Stimulated activated CD8-positive, alpha-beta memory T cell treated with anti-CD3 and anti-CD28 coated beads, Interleukin-7, amount 100 ng/mL, for 24 hours (primary cell): ENCODE measurements at places on chromosomes 16 and 17.

DNA sequence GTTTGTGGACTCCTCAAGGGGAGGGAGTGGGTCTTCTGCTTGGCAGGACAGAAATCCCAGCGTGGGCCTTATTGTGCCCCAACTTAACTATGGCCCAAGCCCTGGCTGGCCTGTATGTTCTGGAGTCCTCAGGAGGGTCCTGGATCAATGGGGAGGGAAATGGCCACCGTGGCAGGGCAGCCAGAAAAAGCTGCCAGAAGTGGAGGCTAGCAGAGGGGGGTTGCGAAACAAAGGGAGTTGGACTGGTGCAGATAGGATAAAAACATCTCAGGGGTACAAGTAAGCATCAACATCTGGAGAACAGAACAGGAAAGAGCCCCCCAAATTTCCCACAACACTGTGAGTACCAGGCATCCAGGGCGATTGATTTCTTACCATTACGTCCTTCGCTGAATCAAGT, 3.7 kb upstream of the CACNG1 start:
- no peak for DNase-seq

DNA sequence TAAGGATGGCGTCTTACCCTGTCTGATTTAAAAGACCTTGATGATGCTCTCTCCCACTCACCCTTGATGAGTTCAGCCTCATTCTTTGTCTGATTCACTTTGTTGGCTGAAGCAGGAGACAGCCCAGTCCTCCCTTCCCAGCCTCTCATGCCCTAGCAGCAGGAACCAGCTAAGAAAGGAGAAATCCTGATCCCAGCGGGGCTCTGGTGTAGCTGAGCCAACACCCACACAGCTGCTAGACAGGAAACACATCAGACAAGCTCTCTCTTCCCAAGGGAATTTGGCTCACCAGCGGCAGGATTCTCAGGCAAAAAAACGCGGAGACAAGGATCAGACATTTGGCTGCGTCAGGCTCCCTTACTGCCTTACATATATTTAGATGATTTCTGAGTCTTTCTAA, 211.5 kb downstream of the CDH11 start:
- no peak for DNase-seq

- no peak for DNase-seq
Measured at GRCh38 chr16:84561291-84561690, 56.6 kb downstream of the COTL1 start.

DNA sequence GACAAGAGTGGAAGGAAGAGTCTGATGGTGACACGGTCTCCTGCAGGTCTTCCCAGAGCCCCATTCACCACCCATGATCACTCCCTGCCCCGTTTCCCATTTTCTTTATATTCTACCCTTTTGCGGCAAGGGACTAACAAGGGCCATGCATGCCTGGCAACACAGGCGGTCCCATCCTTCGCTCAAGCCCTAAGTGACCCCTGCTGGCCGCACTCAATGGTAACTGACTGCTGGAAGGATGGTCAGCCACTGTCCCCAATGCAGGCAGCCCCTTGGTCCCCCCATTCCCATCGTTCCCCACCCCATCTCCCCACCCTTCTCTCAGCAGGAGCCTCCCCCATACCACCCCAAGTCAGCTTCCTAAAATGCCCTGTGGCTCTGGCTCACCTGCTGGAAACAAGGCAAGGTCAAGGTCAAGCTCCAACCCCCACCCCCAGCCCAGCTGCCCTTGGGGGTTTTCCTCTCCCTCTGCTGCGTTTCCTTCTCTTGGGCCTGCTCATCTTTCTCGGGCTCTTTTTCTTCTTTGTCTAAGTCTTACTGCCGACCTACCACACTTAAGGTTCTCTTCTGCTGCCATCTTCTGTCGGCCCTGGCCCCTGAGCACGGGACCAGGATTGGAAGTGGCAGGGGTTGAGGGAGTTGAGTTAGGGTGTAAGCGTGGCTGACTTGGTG, 116.0 kb downstream of the RPTOR start:
- DNase-seq = no peak

- no peak for DNase-seq
Measured at GRCh38 chr16:89038811-89039735, 54.6 kb upstream of the ACSF3 start.

DNA sequence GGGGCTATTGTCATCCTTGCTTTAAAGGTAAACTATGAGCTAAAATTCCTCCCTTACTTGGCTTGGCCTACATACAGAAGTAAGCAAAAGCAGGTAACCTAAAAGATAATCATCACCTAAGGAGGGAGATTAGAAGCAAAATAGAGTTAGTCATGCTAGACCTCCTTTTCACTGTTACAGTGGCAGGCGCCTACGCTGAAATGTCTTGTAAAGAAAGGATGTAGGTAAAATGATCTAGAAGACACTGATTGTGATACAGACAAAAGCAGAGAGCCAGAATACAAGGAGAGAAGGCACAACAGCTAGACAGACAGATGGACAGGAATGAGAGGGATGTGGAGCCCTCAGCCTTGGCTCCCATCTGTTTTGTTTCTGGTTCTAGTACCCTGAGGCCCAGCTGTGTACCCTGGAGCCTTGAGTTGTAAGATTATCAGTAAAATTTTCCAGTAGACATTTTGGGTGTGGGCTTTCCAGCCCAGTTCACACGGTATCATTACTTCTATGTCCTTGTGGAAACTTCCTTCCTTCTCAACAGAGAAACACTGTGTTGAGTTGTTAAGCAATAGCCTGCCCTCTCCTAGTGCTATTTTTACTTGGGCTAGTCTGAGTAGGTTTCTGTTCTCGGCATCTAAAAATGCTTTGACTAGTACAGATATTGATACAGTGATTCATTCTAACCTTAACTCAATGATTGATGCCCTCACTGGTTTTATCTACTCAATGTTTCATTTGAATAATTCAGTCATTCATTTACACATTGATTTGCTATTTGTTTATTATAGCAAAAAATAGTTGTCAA, 7.7 kb upstream of the C16orf78 start:
- no peak for DNase-seq

DNA sequence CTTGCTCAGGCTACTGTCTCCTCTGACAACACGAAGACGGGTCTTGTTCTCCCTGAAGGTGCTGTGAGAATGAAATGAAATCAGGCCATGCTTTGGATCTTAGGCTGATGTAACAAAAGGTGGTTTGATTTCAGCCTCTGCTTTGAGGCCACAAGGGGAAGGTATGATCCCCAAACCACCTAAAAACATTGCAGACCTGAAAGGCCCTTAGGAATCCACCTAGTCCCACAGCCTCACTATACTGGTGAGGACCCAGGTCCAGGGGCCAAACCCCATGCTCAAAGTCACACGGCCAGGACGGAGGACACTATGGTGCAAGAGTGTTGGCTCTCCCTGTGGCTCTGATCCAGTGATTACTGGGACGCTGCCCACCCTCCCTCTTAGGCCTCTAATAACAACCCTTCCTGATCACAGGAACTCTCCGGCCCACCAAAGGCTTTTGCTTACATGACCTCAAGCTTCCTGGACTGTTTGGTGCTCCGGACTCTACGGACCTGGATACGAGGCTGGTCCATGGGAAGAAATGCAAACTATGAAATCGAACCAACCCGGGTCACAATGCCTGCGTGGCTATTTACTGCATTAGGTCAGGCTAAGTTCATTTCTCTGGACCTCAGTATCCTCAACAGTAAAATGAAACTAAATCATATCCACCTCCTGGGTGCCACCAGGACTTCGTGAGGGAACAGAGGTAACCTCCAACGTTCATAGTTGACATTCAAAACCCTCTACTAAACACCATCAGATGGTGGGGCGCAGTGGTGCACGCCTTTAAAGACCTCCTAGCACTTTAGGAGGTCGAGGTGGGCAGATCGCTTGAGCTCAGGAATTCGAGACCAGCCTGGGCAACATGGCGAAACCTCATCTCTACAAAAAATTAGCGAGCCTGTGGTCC, 1.5 kb downstream of the TRIM25 start:
- DNase-seq = no peak

DNA sequence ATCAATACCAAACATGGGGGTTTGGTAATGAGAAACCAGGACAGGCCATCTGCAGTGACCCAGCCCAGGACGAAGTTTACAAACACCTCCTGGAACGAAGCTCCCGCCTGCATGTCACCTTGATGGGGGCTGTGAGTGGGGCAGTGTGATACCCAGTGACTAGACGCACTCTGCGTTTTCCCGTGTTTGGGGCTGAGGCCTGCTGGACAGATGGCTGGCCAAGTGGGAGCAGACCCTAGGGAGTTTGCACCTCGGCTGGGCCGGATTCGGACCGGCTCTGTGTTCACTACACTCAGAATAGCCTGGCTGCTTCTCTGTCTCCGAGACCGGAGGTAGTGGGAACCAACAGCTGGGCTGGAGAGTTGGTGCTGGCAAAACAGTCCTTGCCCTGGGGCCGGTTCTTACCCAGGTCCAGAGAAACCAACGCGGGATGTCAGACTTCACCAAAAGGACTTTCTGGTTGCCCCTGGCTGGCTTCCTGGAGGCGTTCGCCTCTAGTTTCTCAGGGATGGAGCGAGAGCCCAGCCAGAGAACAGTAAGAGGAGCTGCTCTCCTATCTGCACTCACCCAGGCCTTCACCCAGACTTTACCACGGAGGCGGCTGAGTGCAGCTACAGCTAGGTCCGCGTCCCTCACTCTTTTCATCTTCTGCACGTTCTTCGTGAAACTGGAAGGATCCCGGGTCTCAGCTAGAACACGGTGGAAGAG, 20.4 kb downstream of the CARHSP1 start:
- DNase-seq = no peak

GRCh38 chr16:79814124-79814523, 213.6 kb upstream of the MAF start:
- DNase-seq = no peak

GRCh38 chr17:4788807-4789700, at the start of gene GLTPD2:
Gene GLTPD2, plus strand, starts transcription at chr17:4788964. Its CDS starts 48 bp downstream, at chr17:4789012.
- no peak for DNase-seq

GRCh38 chr16:20799599-20799998, 6.7 kb downstream of the ERI2 start:
- DNase-seq = no peak

- DNase-seq = no peak
Measured at GRCh38 chr17:64778240-64779097, 116.4 kb upstream of the SMURF2 start.

DNA sequence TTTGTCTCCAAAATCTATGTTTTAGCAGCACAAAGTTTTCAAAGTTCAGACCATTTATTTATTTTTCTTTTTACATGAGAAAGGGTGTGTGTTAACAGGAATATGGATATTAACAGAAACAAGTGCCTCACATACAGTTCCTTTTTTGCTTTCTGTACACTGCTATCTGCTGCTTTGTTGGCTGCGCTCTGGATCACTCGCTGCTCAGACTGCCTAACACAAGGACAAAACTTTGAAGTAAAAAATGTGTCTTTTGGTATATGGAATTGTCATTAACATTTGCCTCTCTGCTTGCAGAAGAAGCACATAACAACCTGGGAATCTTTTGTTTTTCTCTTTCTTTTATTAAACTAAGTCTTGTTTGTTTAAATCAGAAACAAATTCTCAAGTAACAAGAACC, 262.8 kb downstream of the ZFHX3 start:
- no peak for DNase-seq
